Naive thymus-derived CD8-positive, alpha-beta T cell (primary cell): ENCODE measurements at places on chromosomes 13 and 19. TPM values are rescaled to one million over a fixed set of nuclear protein-coding genes. Genes with fewer than 3 reads are reported as not detected.

ZC3H13 gene
- 35.9 TPM for polyA plus RNA-seq

GRCh38 chr19:11560404-11561051 lies 1.5 kb upstream of the ELOF1 start:
- DNase-seq: peak; percentile 84

STOML3 gene
- not detected for polyA plus RNA-seq

DNA sequence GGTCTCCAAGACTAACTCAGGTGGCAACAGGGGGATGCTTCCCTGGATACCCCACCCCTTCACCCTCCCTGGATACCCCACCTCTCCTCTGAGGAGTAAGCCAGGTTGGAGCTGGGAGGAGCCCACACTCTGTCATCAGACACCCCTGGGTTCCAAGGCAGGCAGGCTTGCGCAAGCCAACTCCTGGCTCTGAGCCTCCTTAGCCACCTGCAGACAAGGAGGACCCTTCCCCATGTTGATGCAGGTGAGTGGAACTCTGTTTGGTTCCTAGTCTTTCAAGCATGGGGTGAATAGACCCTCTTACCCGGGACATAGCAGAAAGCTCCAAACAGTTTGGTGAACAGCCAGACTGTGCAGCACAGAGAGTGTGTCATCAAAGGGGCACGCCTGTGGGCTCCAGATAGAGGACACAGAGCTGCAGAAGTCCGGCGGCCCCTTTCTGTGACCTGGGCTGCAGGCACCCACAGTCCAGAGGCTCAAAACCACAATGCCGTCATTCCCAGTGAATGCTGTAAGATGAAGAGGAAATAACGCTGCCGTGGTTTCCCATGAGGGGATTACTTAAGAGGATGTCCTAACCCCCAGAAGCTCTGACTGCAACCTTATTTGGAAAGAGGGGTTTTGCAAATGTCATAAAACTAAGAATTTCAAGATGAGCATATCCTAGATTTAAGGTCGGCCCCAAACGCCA lies 12.1 kb upstream of the HAS1 start:
- no peak for DNase-seq

PLIN4 gene
- 0.11 TPM for polyA plus RNA-seq

UBE2L5 gene
- polyA plus RNA-seq: not detected

GRCh38 chr13:111303559-111303958 lies 16.9 kb upstream of the TEX29 start:
- DNase-seq: no peak

DNA sequence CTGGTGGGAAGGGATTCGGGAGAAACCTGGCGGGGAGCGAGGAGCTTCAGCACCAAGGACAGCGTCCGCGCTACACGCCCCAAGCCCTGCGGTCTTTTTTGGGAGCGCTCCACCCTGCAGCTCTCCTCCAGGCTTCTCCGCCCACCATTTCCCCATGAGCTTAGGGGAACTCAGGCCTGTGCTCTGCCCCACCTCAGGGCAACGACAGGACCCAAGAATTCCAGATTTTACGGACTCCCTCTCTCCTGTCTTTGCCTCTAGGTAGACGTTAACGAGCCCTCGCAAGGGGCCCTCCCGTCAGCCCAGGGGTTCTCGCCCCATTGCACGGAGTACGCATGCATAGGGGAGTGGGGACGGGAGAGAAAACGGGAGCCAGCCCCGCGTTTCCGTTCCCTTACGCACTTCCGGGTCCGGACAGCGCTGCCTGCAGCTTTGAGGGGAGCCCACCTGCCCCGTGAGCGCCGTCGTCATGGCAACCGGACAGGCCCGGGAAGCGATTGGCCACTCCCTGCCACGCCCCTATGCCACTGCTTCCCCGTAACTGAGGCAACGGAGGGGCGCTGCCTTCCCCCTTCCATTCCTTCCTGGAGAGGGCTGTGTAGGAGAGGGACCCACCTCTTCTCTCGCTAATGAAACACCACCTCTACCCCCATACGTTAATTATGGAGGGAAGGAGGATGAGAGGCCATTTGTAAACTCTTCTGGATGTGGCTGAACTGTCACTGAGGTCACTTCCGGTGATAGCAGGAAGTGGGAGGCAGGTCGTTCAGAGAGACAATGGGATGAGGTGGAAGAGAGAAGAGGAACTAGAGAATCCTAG lies 20.8 kb downstream of the NOVA2 start:
- peak; percentile 51 for DNase-seq

GRCh38 chr13:21997726-21998125 lies 326.9 kb downstream of the FGF9 start:
- DNase-seq: no peak

DNA sequence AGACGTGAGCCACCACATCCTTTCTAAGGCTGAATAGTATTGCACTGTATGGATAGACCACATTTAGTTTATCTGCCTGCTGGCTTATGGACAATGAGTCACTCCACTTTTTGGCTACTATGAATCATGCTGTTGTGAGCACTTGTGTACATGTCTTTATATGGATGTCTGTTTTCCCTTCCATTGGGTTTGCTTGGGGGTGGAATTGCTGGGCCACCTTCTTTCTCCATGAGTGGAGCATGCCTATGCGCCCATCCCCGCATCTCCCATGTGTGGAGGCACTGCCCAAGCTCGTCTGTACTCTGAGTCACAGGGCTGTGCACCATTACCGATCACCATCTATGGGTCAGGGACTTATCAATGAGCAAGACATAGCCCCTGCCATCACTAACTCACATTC lies 127.2 kb upstream of the GJB6 start:
- DNase-seq: no peak

MYH14 gene
- not detected for polyA plus RNA-seq

DNA sequence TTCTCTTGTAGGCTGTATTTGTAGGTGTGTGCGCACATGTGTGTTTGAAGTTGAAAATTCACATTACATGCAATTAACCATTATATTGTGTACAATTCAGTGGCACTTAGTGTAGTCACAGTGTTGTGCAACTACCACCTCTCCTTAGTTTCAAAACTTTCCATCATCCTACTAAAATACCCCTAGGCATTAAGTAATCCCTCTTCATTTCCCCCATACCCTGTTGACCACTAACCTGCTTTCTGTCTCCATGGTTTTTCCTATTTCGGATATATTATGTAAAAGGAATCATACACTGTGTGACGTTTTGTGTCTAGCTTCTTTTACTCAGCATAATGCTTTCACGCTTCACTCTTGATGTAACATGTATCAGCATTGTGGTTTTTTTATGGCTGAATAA lies 16.1 kb downstream of the LSM14A start:
- DNase-seq: no peak

- no peak for DNase-seq
Measured at GRCh38 chr19:55391702-55392615, 6.2 kb downstream of the RPL28 start.

GRCh38 chr19:14418856-14419105 lies 360 bp downstream of the DDX39A start:
- DNase-seq: no peak

GRCh38 chr13:50934735-50935435 lies 25.3 kb downstream of the RNASEH2B start:
- DNase-seq: no peak

DNA sequence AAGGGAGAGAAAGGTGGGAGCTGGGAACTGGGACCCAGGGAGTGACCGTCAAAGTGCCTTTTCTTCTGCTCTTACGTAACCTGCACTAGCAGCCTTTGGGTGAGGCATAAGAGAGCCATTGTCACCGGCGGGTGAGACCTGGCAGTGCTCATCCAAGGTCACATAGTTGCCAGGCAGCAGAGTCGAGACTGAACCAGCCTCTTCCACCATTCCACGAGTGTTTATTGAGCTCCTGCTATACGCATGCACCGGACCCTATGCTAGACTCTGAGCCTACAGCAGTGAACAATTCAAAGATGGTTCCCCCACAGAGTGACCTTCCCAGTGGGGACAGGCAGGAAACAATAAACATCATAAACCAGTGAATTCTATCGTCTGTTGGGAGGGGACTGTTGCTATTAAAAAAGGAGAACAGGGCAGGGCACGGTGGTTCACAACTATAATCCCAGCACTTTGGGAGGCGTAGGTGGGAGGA lies 18.6 kb upstream of the STRN4 start:
- DNase-seq: no peak

ARHGEF18 gene
- 10.6 TPM for polyA plus RNA-seq

GRCh38 chr13:109096101-109096500 lies 466.7 kb downstream of the MYO16 start:
- DNase-seq: no peak

DNA sequence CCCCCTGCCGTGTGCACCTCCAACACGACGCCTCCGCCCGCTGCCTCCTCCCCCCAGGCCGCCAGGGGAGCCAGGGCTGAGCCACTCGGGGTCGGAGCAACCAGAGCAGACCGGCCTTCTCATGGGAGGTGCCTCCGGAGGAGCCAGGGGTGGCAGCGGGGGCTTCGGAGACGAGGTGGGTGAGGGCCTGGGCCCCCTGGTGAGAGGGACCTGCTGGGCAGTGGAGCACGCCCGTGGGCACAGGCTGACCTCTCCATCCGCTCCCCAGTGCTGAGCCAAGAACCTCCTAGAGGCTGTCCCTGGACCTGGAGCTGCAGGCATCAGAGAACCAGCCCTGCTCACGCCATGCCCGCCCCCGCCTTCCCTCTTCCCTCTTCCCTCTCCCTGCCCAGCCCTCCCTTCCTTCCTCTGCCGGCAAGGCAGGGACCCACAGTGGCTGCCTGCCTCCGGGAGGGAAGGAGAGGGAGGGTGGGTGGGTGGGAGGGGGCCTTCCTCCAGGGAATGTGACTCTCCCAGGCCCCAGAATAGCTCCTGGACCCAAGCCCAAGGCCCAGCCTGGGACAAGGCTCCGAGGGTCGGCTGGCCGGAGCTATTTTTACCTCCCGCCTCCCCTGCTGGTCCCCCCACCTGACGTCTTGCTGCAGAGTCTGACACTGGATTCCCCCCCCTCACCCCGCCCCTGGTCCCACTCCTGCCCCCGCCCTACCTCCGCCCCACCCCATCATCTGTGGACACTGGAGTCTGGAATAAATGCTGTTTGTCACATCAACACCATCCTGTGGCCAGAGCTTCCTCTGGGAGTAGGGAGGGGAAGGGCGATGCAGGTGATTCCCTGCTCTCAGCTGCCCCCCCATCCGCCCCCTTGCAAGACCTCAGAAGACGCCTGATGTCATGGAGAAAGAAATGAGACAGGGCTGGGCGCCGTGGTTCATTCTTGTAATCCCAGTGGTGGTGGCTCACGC lies 12.0 kb downstream of the BCAM start:
- DNase-seq: no peak

DNA sequence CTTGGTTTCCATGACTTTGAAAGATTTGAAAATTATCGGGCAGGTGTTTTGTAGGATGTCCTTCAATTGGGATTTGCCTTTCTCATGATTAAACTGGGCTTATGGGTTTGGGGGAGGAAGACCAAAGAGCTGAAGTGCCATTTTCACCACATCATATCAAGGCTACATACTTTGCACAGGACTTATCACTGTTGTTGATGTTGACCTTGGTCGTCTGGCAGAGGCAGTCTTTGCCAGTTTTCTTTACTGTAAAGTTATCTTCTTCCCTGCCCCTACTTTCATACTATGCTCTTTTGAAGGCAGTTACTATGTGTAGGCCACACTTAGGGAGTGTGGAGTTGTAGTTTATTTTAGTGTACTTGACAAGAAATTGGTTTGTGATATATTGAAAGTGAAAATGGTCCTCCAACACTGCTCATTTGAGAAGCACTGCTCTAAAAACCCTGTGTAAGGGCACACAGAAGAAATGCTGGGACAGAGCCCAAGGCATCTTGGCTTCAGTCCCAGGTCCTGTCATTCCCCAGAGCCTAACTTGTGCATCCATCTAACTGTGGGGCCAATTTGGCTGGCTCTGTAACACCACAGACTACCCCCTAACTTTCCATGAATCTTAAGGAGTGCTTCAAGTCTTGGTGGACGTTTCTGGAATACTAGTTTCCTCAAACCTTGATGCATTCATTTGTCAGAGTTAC lies 384.9 kb downstream of the KCNRG start:
- DNase-seq: no peak

DNA sequence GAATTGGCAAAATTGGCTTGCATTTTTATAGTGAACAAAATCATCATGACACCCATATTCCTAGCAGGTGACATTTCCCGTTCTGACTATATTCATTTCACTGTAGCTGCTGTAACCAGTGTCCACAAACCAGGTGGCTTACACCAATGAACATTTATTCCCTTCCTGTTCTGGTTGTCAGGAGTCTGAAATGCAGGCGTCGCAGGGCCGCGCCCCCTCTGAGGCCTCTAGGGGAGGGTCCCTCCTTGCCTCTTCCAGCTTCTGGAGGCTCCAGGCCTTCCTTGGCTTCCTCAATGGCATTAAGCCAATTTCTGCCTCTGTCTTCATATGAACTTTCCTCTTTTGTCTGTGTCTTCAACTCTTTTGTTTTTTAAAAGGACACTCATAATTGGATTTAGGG lies 6.5 kb upstream of the RLN3 start:
- no peak for DNase-seq

DNA sequence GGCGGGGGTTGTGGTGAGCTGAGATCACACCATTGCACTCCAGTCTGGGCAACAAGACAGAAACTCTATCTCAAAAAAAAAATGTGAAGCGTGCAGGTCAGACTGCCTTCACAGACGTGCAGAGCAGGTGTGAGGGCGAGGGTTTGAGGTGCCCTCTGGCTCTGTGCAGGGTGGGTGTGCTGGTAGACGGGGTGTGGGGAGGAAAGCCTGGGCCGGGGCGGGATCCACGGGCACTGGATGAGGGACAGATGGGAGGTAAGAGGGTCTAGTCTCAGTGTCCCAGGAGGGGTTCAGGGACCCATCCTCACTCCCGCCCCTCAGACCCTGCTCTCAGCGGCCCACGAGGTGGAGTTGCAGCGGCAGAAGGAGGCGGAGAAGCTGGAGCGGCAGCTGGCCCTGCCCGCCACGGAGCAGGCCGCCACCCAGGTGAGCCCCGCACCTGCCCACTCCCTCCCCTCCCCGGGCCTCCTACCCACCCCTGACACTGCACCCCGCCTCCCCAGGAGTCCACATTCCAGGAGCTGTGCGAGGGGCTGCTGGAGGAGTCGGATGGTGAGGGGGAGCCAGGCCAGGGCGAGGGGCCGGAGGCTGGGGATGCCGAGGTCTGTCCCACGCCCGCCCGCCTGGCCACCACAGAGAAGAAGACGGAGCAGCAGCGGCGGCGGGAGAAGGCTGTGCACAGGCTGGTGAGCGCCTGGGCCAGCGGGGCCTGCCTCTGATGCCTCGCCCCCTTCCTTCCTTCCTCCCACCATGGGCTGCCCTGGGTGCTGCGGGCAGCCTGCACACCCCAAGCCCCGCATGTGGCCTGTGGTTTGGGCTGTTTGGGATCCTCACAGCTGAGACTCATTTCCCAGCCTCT lies 9.1 kb downstream of the NOP53 start:
- no peak for DNase-seq

ZNF699 gene
- 8.8 TPM for polyA plus RNA-seq

NFIX gene
- polyA plus RNA-seq: 1.5 TPM

MIA gene
- not detected for polyA plus RNA-seq
